ENCODE measurements at places on chromosomes 12 and 14.

DNA sequence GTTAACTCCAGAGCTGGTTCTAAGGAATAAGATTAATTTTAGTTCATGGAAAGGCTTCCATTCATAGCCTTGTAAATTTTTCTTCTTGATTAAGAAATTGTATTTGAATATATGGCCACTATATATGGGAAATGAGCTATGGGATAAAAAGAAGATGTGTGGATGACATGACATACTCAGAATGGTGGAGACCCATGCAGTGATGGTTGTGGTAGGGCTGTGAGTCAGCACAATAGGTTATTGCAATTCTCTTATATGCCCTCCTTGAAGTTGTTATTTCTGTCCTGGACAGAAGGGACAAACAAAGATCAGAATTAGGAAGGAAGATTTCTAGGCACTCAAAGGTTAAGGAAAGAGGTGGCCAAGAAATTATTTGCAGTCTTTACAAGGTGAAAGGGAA, 21.5 kb downstream of the RASSF9 start:
- no peak for DNase-seq

DNA sequence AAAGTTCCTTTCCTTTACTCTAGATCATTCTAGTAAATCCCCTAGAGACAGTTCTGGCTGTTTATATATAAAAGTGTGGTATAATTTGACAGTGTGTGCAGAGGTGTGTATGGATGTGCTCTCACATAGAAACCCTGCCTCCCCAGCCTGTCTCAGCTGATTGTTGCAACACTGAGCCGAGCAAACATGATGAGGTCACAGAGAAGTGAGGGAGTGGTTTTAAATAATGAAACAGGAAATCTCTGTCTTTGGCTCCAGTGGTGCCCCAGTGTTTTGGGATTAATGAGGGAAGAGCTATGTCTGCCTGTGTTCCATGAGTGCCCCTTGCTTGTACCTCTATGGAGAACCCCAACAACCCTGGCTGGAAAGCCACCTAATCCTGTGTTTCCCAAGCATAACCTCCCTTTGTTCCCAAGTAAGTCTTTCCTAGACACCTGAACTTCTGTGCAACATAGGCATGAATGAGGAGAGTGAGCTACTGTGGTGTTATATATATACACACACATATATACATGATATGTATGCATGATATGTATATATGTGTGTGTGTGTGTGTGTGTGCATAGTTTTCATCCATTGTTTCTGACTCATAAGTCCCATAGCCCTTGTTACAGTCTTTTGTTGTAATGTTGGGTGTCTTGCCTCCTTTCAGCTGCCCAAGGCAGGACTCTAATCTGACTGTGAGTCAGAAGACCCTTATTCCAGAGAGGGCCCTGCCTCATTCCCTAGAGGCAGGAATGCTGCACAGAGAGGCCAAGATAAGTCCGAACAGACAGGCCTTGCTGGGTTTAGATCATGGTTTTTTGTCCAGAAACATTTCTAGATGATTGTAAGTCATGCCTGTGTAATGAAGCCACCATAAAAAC, 18.0 kb downstream of the TRAF3 start:
- no peak for DNase-seq

- DNase-seq = no peak
Measured at GRCh38 chr12:90174198-90174510, 465.5 kb upstream of the ATP2B1 start.

DNA sequence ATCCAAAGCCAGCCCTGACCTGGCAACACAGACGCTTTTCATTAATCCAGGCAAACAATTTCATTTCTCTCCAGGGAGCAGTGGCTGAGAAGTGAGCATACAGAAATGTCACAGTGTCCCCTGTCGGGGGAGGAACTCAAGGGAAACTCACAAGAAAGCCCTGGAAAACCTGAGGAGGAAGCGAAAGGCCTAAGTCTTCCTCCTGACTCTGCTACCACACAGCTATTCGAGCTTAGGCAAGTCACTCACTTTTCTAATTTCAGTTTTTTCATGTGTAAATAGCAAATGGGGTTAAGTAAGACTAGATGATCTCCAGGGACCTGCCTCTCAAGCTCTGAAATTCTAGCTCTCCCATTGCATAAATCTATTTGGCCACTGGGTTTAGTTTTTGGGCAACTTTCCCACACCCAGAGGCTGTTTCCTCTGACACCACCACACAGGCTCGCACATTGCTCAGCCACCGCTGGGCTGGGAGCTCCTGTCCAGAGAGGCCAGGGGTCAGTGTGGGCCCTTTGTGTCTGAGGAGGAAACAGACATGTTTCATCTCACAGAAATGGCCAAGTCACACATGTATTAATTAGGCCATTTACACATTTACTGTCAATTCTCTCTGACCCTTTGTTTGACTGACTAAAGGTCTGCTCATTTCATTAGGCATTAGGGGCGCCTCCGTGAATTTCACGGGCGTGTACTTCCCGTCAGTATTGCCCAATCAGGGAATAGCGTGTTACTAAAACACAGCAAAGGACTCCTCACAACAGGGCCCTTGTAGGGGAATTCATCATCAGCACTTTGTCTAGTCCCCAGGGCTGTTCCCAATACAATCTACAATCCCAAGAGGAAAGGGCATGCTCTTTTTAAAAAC, 9.8 kb upstream of the PNMA1 start:
- no peak for DNase-seq

DNA sequence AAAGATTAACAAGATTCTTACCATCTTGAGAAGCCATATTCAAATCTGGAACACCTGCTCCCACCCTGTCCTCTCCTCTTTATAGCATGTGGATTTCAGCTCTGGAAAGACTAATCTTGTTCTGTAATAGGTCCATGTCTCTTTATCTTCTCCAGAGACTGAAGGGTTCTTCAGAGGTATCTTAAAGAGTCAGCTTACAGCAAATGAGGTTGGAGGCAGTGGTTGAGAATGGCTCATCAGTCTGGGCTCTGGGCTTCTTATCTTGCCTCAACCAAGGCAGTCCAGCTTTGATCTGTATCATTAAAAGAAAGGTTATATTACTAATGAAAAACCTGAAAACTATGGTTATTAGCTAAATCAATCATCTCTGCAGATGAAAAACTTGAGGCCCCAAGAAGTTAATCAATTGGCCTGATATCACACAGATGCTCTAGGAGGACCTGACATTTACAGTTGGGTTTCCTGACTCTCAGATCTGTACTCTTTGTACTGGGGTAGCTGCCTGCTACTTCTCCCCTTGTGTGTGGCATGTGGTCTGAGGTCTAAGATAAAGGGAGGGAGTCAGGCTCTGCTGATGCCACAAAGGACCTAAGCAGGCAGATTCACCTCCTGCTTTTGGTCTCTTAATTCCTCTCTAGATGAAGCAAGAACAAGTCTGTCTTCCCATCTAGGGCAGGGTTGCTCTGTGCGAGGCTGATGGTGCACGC, 1.7 kb upstream of the AKAP6 start:
- no peak for DNase-seq

DNA sequence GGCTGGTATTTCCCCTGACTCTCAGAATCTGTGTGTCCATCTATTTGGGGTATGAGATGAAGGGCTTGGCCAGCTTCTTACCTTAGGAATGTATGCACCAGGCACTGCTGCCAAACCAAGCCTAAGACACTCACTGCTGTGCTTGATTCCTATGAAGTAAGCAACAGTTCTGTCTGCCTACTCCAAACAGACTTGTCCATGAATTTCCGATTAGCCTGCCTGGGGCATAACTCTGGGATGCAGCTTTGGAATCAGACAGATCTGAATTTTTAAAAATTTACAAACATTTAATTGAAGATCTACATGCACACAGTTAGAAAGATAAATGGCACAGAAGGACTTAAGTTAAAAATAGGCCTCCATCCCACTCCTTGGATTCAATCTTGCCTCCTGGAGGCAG, 59.5 kb upstream of the JDP2 start:
- DNase-seq = no peak

DNA sequence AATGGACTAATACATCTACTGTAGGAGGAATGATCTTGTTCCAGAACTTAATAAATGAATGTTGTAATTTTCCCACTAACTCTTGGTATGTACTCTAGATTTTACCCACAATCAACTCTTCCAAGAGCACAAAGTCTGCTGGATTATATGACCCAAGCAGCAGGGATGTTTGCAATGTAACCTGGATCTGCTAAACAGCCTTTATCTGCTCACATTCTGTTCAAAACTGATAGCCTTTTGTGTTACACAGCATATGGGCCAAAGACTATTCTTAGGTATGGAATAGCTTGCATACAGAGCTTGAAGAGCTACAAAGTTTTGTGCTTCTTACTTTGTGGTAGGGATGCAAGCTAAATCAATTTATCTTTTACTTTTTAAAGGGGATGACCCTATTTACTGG, 213.7 kb upstream of the DCN start:
- no peak for DNase-seq

Data from cortex of kidney (tissue), 1 donor.